ENCODE measurements at places on chromosomes 2 and 18.
A peak's percentile ranks its signal among the peaks of the same experiment; 100 is the strongest.

DNA sequence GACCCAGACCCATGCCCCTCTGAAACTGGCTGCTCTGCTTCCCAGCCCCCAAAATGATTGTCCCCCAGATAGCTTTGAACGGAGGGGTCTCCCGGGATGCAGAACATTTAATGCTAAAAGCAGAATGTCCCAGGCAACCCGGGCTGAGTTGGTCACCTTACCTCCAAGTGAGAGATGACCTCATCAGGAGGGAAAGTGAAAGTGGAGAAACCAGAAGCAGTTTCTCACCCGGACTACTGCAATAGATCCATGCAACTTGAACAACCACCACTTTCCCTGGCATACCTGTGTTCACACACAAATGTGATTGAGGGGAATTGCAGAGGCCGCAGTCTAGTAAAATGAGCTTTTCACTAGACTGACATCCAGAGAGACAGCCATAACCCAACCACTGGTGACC, 75.3 kb upstream of the NPAS2 start:
- ATAC-seq = no peak

DNA sequence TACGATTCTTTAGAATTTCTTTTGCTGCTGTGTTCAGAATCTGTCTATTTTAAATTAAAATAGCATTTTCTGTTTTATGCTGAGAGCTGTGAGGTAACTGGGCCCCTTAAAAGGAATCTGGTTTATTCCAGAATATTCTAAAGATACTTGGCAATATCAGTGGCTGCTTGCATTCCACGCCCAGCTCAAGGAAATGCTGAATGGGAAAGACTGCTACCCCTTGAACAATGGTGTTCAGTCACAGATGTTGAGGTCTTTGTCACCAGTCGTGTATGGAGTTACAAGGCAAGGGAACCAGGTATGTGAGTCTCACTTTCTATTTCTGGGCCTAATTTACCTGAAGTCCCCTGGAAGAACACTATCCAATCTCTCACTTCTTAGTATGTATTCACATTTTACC, 377.9 kb upstream of the CDH7 start:
- ATAC-seq = no peak

DNA sequence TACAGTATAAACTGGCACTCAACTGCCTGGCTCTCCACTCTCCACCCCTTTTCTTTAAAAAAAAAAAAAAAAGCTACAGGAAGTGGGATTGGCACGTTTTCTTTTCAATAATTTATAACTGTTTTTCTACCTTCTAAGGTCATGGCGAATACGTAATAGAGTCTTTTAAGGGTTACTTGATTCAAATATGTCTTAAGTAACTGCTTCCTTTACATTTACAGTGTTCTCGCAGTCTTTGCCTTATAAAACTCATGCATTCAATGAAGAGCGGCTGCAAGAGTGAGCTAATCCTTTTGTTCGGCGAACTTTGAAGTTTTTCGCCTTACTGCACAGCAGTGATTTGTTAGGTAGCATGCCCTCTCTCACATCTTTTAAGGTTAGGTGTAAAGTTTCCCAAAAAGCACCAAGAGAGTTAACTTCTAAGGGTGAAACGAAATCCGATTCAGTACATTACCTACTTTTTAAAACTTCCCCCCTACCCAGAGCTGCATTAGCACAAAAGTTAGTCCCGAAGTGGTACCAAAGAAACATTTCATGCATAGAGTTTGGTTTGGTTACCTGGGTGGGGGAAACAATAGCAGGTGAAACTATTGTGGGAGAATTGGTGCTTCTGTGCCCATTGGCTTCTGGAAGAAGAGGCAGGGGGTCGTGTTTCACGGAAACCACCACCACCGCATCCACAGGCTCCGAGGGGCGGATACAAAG, 2.0 kb downstream of the KCTD1 start:
- no peak for ATAC-seq

DNA sequence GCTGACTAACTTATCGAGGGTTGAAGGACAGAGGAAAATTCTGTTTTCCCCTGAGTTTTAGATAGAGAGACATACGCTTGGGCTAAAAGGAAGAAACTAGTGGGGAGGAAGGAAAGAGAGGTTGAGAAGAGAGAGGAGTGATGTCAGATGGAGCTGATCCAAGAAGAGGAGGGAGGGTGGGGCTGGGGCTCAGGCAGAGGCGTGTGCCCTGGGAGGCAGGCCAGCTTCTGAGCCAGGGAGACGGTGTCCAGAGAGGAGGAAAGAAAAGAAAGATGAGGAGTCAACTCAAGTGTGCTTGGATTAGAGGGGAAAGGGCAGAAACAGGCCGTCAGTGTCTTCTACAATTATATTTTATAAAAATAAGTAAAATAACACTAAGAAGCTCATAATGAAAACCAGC, 56.2 kb downstream of the EMILIN2 start:
- no peak for ATAC-seq

GRCh38 chr2:200929334-200930249, 33.9 kb downstream of the ORC2 start:
- peak; percentile 92 for ATAC-seq

DNA sequence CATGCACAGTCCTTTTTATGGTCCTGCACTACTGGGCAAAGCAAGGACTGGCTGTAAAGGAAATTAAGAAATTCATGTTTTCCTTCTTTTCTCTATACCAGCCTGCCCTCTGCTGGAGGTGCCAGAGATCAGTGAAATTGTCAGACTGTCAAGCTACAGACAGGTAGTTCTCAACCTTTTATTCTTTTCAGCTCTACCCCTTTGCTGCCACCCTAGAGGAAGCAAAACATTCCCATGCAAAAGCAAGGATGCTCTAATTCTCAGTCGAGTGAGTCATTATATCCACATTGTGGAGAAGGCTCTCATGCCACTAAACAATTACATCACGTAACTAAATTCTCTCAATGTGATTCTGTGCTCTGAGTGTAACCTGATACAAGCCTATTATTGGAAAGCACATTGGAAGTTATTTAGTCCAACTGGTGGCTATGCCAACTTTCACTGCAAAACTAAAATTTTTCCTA, 25.0 kb upstream of the RAPGEF4 start:
- no peak for ATAC-seq

- ATAC-seq = no peak
Measured at GRCh38 chr2:199798831-199799580, 52.0 kb downstream of the FTCDNL1 start.

- ATAC-seq = no peak
Measured at GRCh38 chr2:50347358-50348044, 684.4 kb downstream of the NRXN1 start.

GRCh38 chr2:102480285-102481195, 7.5 kb downstream of the SLC9A4 start:
- no peak for ATAC-seq

- no peak for ATAC-seq
Measured at GRCh38 chr2:171810422-171811244, 83.4 kb downstream of the SLC25A12 start.

- ATAC-seq = no peak
Measured at GRCh38 chr2:151933266-151933804, 105.1 kb upstream of the ARL5A start.

- ATAC-seq = peak; percentile 25
Measured at GRCh38 chr2:193895226-193895625, 1700.5 kb upstream of the TMEFF2 start.

- ATAC-seq = no peak
Measured at GRCh38 chr2:238847841-238848690, at the start of gene TWIST2. Gene TWIST2, plus strand, starts transcription at chr2:238848085. Its CDS starts 131 bp downstream, at chr2:238848216.

- ATAC-seq = no peak
Measured at GRCh38 chr2:58215429-58215828, 25.7 kb downstream of the FANCL start.

DNA sequence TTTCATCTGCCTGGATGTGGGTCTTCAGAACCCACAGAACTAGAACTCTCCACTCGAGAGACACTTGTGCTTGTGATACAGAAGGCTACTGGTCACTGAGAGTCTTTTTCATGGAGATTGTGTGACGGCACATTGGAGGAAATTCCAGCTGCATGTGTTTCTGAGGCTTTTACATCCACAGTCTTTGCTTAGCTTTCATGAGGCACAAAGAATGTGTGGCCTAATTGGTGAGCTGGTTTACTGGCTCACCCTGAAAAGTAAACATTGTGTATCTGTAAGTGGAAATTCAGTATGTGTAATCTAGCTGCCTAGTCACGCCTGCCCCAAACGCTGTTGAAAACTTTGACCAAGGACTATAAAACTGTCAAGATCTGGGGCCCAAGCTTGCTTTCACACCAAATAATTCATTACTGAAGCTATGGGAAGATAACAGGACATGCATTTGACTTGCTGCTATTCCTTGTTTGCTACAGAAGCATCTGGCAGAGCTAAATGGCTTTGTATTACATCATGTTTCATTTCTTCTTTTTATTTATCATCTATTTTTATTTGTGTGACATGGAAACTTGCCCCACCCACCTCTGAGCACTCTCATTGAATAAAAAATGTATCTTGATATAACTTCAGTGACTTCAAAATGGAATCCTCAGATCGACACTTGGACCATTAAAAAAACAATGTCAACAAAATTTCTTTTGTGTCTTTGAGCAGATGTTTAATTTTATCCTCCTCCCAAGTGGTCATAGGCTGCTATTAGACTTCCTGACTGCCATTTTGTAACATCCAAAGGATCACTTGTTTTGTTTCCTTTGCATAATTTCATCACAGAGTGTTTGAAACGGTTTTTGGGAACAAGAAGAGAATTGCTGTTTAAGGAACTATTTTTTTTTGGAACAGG, 80.2 kb downstream of the EFEMP1 start:
- no peak for ATAC-seq

- ATAC-seq = no peak
Measured at GRCh38 chr2:16900405-16901025, 234.9 kb upstream of the CYRIA start.

Data from activated CD4-positive, CD25-positive, alpha-beta regulatory T cell treated with anti-CD3 and anti-CD28 coated beads, Interleukin-2, amount 50 U/mL, for 24 hours (primary cell).